Hair follicle dermal papilla cell (primary cell): ENCODE measurements at places on chromosomes 4 and X. TPM values are rescaled to one million over a fixed set of nuclear protein-coding genes. Genes with fewer than 3 reads are reported as not detected.

DCAF8L2 gene
- not detected in 2 replicates for total RNA-seq

MPP1 gene
- total RNA-seq = 10.7 and 15.4 TPM in 2 replicates

CT45A3 gene
- total RNA-seq = not detected in 2 replicates

PNMA6A gene
- total RNA-seq = 2.4 and 4.4 TPM in 2 replicates

UNC5C gene
- 4.7 and 6.8 TPM in 2 replicates for total RNA-seq

CRMP1 gene
- total RNA-seq = 0.12 and 0.16 TPM in 2 replicates

BMPR1B gene
- 0.32 and 0.73 TPM in 2 replicates for total RNA-seq

LPAR4 gene
- 2.4 and 4.7 TPM in 2 replicates for total RNA-seq

SYP gene
- 0.49 and 0.73 TPM in 2 replicates for total RNA-seq
